ENCODE measurements at places on chromosomes 4 and X. TPM values are rescaled to one million over a fixed set of nuclear protein-coding genes. Genes with fewer than 3 reads are reported as not detected.
A peak's percentile ranks its signal among the peaks of the same experiment; 100 is the strongest.

The XAGE2 gene
- polyA plus RNA-seq = not detected

The HERC5 gene
- not detected for polyA plus RNA-seq

The SMIM43 gene
- polyA plus RNA-seq = 2.0 TPM

The CSN1S1 gene
- not detected for polyA plus RNA-seq

The NAT8L gene
- polyA plus RNA-seq = 0.04 TPM

The SSX1 gene
- polyA plus RNA-seq = not detected

The GAGE12J gene
- not detected for polyA plus RNA-seq

DNA sequence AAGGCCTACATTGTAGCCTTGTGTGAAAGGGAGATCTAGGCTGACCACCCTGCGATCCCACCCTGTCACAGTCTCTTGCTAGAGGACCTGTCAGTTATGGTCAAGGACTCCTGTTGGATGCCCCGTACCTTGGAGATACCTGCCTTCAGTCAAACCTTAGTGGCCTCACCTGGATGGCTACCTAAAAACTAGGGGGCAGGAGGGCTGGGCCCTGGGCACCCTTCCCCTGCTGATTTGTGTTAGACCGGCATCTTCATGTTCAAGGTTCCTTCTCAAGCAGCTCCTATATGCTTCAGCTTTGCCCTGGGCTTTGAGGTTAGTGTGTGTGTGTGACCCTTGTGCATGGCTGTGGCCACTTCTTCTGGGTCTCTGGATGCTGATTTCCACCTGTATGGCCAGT is 35.3 kb downstream of the CCKAR start:
- DNase-seq = no peak

- no peak for DNase-seq
Measured at GRCh38 chrX:43815209-43815608, 67.0 kb downstream of the MAOB start.

DNA sequence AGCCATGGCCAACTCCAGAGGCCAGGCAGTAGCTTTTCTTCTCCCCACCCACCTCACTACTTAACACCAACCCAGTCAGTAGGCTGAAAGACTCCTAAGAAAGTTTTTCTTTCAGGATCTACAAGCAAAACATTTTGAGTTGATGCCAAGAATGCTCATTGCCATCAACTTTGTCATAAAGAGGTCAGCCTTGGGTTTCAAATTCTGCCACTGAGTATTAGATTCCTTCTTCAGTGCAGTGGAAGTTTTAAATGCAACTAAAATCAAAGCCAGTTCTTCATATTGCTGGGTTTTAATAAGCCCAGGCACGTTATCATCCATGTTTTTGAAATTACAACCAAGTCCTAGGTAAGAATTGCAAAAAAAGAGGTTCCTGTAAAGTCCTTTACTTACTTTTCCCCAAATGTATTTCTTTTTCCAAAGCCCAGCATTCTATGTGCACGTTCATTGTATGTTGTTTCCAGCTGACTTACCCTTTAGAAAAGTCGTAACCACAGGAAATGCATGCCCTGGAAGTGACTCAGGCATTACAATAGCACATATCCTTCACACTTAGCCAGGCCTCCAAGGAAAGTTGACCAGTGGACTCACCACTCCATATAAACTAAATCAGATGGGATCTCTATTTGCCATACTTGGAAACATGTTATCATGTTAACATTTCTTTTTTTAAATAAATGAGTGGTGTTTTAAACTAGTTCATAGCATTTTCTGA is 229.9 kb downstream of the SOX3 start:
- peak; percentile 49 for DNase-seq

DNA sequence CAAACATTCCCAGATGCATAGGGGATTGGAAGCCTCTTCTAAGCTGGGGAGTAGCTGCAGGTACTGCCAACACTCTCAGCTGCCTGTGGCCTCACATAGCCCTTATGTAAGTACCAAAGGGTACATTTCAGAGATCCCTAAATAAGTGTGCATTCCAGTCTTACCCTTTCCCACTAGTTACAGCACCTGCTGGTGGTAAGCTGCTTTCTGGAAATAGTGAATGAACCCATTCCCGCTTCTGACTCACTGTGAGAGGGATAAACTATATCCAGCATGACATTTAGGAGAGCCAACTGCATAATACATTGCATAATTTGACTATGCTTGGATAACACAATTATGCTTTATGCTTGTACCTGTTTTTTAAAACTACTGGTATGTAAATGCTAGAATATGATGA is 149.0 kb downstream of the FAM13A start:
- peak; percentile 58 for DNase-seq

- DNase-seq = no peak
Measured at GRCh38 chr4:156309031-156309430, 355.4 kb upstream of the CTSO start.

DNA sequence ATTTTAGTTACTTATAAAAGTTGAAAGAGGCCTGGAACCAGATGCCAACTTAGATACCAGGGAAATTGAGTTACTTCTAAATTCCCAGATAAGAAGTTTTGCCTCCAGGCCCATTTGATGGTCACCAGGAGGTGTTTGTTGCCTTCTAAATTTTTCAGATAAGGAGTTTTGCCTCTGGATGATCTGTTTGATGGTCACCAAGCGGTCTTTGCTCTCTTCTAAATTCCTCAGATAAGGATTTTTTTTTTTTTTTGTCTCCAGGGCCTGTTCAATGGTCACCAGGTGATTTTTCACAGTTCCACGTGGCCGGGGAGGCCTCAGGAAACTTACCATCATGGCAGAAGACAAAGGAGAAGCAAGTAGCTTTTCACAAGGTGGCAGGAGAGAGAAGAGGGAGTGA is 66.5 kb downstream of the FAM9B start:
- DNase-seq = no peak

DNA sequence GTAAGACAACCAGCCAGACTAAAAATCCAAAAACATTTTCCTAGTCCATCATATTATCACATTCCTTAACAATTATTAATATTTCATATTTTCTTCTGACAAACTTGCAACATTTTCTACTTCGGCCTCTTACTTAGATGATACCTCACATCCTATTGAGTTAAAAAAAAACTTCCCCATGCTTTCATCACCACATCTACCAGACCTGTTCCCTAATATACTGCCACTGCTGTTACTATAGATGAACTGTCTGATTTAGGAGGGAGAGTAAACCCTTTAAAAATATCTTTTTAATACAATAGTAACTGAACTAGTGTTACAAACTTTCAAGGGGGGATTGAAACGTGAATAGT is 1.5 kb downstream of the FAM200B start:
- no peak for DNase-seq

GRCh38 chr4:185305979-185306442 is 89.7 kb downstream of the LRP2BP start:
- DNase-seq = peak; percentile 97

- DNase-seq = no peak
Measured at GRCh38 chr4:106818764-106819163, 217.3 kb downstream of the DKK2 start.

DNA sequence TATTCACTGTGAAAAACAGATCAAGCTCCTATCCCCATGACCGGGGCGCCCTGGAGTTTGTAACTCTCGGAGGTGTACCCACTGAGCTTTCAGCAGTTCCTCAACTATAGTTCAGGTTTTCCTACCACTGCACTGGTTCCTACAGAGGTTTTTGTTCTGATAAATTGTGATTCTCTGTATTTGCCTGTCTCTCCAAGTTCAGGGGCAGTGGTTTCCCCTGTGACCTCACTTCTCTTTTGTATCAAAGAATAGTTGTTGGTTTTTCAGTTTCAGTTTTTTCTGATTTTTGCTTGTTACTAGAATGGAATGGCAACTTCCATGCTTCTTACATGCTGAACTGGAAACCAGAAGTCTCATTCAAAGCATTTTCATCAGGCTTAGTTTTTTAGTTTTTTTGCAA is 56.8 kb upstream of the PLS3 start:
- DNase-seq = no peak

DNA sequence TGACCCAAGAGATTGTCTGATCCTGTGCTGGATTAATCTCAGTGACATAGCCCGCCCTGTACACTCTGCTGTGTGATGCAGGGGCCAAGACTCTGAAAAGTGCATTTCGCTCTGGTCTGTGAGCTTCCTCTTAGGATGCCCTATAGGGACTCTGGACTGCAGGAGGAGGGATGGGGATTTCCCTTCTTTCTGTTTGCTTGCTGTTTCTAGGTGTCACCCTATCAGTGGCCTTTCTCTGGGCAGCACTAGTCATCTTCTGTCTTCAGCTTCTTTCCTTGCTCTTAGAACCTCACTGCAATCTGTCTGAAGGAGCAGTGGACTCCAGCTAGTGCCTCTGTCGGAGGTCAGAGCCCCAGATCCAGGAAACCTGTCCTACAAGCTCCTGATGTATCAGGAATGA is 34.5 kb upstream of the SCRG1 start:
- no peak for DNase-seq

- DNase-seq = peak; percentile 37
Measured at GRCh38 chr4:141395246-141395830, 174.6 kb downstream of the ZNF330 start.

GRCh38 chrX:46637938-46638337 is 64.4 kb downstream of the CHST7 start:
- peak; percentile 39 for DNase-seq

GRCh38 chr4:84582988-84583875 is at the start of gene CDS1:
TSS of gene CDS1 (plus strand) at chr4:84583127. CDS start at chr4:84583402, 275 bp downstream.
- DNase-seq = no peak

GRCh38 chr4:102522031-102522440 is 20.9 kb downstream of the NFKB1 start:
- DNase-seq = no peak
